ENCODE measurements at places on chromosomes 2 and 18. TPM values are rescaled to one million over a fixed set of nuclear protein-coding genes. Genes with fewer than 3 reads are reported as not detected.

DNA sequence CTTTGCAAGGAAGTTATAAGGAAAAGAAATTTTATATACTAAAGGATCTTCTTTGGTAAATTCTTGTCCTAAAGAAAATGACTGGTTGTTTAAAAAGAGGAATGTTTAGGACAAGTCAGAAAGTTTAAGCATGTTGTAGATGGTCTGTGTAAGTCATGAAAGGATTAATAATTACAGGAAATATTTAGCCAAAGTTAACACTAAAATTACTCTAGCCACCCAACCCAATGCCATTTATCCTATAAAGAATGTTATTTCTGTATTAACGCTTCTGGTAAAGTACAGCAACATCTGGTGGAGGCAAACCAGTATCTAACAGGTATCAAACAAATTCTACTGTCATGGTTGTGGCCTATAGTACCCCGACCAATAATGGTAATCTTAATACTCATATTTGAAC is 546.9 kb upstream of the PKDCC start:
- no peaks in the 10 kb centered on the region for H3K4me1 ChIP-seq
- H3K4me3 ChIP-seq: no peak overlapping the region
- no peak for DNase-seq
- no peaks in the 10 kb centered on the region for H3K27me3 ChIP-seq

- no peak for DNase-seq
- no peaks in the 10 kb centered on the region for H3K36me3 ChIP-seq
- no peaks in the 10 kb centered on the region for H3K27me3 ChIP-seq
- no peaks in the 10 kb centered on the region for H3K4me1 ChIP-seq
- no peak overlapping the region for H3K27ac ChIP-seq
Observed at GRCh38 chr2:200221055-200221955, 85.2 kb upstream of the SPATS2L start.

DNA sequence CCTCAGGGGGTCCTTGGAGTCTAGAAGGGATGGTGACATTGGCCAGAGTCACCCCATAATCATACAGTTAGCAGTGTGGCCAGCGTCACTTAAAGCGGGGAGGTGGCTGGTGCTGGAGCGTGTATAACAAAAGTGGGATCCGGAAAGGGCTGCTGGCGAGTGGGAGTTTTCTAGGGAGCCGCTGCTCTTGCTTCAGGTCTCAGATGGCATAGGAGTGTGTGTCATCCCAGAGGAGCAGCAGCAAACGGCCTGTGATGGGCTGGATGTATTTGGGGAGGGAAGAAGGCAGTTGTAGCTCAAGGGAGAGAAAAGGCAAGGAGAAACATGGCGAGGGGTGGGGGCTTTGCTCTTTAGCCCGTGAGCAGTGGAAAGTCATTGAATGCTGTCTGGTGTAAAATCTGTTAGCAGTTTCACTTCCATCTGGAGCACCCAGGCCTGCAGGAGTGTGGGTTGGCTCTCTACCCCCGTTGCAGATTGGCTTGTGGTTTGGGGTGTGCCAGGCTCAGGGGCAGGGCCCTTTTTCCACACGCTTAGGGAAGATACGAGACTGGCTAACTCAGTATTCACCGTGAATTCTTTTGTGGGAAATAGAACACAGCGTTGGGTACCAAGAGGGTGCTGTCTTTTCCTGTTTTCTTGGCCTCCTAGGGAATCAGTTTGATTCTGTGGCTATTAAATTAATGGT is 120.5 kb downstream of the AGAP1 start:
- H3K36me3 ChIP-seq: no peaks in the 10 kb centered on the region
- H3K4me1 ChIP-seq: no peaks in the 10 kb centered on the region
- H3K4me3 ChIP-seq: no peak overlapping the region

The CHRND gene
- total RNA-seq: not detected

The CRYGC gene
- not detected for total RNA-seq

- peaks cover 3% of the 10 kb centered on the region for H3K36me3 ChIP-seq
- no peak overlapping the region for H3K4me3 ChIP-seq
- H3K27me3 ChIP-seq: no peaks in the 10 kb centered on the region
- peaks cover 17% of the 10 kb centered on the region for H3K4me1 ChIP-seq
- no peak overlapping the region for H3K27ac ChIP-seq
- DNase-seq: no peak
Observed at GRCh38 chr2:113967272-113967671, 77.4 kb downstream of the ACTR3 start.

DNA sequence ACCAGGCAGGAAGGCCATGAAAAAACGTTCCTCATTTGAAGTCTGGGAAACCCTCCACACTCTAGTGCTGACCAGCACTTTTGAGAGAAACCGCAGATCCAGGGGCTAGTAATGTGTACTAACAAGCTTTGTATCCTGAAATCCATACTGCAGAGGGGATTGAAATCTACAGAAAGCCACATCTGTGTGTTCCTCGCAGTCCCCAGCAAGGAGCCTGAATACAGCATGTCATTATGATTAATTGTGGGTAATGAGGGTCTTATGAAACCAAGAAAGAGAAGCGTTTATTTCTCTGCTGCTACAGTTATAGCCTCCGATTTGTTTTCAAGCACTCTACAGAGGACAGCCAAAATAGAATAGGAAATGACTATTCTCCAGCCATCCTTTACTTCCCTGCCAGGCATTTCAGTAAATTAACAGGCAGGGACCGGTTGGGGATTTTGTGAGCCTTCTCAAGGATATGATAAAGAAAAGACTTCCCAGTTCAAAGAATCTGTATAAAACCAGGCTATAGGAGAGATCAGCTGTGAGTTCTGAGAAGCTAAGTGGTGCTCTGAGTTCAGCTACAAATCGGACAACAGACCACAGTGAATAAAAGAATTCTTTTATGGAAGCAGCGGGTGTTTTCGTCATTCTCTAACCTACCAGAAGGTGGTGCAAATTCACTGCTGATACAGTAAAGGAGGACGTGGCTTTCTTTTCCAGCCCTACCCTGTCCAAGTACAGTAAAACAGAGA is 133.4 kb downstream of the INSIG2 start:
- H3K27ac ChIP-seq: no peak overlapping the region
- no peak overlapping the region for H3K4me3 ChIP-seq
- peaks cover 10% of the 10 kb centered on the region for H3K4me1 ChIP-seq
- H3K27me3 ChIP-seq: no peaks in the 10 kb centered on the region

The LRP2 gene
- total RNA-seq: not detected

DNA sequence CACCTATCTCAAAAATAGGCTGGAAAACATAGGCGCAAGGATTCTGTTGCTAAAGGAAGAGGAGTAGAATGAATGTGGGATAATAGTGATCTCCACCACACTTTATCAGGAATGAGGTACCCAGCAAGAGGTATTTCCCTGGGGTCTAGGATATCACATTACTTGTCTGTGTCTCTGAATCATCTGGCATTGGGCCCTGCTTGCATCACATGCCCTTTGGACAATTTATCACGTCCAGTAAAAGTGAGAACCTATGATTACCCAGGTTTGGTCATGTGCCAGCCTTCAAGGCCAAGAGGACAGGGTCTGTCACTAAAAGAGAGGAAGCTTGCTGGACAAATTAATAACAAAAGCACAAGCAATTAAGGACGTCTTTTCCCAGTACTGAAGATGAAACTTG is 11.4 kb upstream of the TRAPPC8 start:
- no peaks in the 10 kb centered on the region for H3K27me3 ChIP-seq
- DNase-seq: no peak
- no peak overlapping the region for H3K4me3 ChIP-seq
- 0 out of 2 replicates have a peak, but pooled peaks cover 4% of the 10 kb centered on the region for H3K4me1 ChIP-seq
- H3K27ac ChIP-seq: no peak overlapping the region

The KATNAL2 gene
- 14.5 TPM for total RNA-seq

The UCN gene
- 2.5 TPM for total RNA-seq

The ANTXR1 gene
- total RNA-seq: not detected

GRCh38 chr2:72989770-72990556 is 72.6 kb downstream of the EMX1 start:
- H3K27ac ChIP-seq: no peak overlapping the region
- no peak for DNase-seq
- H3K4me1 ChIP-seq: no peaks in the 10 kb centered on the region
- no peaks in the 10 kb centered on the region for H3K27me3 ChIP-seq

DNA sequence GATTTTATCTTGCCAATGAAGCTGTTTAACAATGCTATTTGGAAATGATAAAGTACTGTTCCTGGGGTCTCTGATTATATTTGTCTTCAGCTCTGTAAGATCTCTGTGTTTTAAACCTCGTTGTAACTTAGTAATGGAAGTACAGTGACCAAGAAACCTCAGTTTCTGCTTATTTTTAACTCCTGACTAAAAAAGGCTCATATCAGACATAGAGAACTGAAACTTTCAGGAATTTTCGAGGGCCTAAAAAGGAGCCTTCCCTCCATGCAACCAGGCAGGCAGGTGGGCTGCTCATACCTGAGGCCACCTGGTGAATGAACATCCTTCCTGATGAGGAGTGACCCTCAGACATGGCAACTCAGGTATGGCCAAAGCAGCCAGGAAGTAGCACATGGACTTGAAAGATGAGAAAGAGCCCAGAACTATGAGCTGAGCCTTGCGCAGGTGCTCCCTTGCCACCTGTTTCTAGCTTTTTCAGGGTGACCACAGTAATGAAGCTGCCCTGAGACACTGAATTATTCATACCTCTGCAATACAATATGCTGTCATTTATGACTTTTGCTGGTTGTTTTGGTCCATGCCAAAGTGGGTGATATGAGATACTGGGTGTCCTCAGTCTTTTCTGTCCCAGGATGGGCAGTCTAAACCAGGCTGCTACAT is 23.9 kb downstream of the MYO3B start:
- no peak overlapping the region for H3K4me3 ChIP-seq
- no peaks in the 10 kb centered on the region for H3K36me3 ChIP-seq
- H3K27ac ChIP-seq: no peak overlapping the region
- peaks cover 2% of the 10 kb centered on the region for H3K27me3 ChIP-seq
- no peak for DNase-seq
- no peaks in the 10 kb centered on the region for H3K4me1 ChIP-seq

All from Karpas-422 (cell line).